ENCODE measurements at places on chromosomes 1 and 21.

GRCh38 chr1:38667626-38668025 lies 191.9 kb downstream of the RRAGC start:
- no peak for DNase-seq

DNA sequence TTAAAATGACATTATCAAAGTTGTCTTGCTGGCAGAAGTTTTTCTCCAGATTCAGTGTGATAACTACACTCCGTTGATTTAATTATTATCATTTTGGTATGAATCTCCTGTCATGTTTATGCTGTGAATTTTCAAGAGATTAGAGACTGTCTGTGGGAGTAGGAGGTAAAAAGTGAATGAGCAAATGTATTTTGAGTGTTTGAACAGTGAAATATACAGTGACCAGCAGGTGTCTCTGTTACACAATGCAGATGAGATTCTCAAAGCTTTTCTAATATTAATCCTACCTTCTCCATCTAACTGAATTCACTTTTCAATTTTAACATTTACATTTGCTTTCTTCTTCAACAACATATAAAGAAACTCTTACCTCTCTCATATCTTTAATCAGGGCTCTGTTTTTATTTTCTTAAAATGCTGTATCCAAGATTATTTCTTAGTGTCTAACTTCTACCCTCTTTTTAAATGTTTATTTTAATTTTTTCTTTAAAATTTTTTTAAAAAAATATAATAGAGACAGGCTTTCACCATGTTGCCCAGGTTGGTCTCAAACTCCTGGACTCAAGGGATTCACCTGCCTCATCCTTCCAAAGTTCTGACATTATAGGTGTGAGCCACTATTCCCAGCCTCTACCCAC lies 20.9 kb upstream of the HSPA13 start:
- DNase-seq, result peak; percentile 44

- DNase-seq, result no peak
Observed at GRCh38 chr21:39713905-39714304, 31.1 kb upstream of the IGSF5 start.

GRCh38 chr1:205444300-205444930 lies 11.4 kb downstream of the BLACAT1 start:
- DNase-seq, result no peak

DNA sequence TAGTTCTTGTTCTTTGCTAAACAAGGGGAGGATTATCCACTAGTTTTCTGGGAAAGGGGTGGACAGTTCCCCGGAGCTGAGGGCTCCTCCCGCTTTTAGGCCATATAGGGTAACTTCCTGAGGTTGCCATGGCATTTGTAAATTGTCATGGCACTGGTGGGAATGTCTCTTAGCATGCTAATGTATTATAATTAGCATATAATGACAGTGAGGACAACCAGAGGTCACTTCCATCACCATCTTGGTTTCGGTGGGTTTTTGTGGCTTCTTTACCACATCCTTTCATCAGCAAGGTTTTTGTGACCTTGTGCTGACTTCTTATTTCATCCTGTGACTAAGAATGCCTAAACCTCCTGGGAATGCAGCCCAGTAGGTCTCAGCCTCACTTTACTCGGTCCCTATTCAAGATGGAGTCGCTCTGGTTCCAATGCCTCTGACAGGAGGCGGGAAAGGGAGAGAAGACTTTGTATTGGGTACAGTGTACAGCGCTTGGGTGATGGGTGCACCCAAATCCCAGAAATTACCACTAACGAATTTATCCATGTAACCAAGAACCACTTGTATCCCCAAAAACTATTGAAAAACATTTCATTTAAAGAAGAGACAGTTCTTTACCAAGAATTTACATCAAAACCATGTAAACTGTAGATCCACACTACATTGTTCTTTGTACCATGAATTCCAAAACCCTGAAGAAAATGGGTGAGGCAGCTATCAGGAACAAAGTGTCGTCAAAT lies 8.7 kb upstream of the SLC2A5 start:
- peak; percentile 36 for DNase-seq

Measured in SW480 (cell line).